Cerebellum (tissue), 4 donors: ENCODE measurements at places on chromosomes 13 and 19. TPM values are rescaled to one million over a fixed set of nuclear protein-coding genes. Genes with fewer than 3 reads are reported as not detected.
A peak's percentile ranks its signal among the peaks of the same experiment; 100 is the strongest.

DNA sequence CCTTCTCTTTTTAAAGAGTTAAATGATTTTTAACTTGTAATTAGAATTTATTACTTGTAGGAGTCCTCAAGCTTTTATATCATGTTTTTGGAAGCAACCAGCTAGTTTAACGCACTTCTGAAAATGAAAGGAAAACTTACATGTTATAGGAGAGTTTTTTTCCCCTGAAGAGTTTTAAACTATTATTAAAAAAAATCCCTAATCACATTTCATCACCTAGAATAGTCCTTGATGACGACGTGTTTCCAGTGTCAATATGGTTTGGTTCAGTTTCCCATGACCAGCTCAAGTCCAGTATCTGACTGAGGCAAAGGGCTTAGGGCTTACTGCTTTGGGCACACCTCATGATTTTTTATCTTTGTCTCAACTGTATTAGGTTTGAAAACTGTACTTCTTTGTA lies 36.0 kb downstream of the URI1 start:
- no peak for DNase-seq

Gene WDFY2
- total RNA-seq: 17.5 TPM

Gene MEIOSIN
- total RNA-seq: not detected

DNA sequence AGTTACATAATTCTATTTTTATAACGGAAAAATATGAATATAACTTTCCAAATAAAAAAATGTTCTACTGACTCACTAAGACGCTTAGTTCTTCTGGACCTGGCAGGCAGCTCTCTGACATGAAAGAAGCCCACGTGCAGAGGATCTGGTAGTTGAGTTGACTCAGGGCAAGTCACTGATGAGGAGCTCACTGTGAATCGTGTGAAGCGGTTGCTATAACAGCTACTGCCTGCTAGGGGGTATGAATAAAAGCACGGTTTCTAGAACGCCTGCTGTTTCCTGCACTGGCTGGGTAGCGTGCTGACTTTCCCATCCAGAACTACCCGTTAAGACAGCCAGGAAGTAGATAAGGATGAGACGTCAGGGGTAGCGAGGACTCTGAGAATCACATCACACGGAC lies 54.7 kb upstream of the WASF3 start:
- DNase-seq: no peak

DNA sequence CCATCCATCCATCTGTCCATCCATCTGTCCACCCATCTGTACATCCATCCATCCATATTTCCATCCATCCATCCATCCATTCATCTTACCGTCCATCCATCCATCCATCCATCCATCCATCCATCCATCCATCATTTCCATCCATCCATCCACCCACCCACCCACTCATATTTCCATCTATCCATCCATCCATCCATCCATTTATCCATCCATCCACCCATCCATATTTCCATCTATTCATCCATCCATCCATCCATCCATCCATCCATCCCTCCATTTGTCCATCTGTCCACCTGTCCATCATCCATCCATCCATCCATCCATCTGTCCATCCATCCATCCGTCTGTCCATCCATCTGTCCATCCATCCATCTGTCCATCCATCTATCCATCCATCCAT lies 20.3 kb upstream of the EMC10 start:
- DNase-seq: no peak

Gene OR7D2
- not detected for total RNA-seq

GRCh38 chr13:87130423-87130822 lies 540.7 kb upstream of the SLITRK5 start:
- DNase-seq: no peak

DNA sequence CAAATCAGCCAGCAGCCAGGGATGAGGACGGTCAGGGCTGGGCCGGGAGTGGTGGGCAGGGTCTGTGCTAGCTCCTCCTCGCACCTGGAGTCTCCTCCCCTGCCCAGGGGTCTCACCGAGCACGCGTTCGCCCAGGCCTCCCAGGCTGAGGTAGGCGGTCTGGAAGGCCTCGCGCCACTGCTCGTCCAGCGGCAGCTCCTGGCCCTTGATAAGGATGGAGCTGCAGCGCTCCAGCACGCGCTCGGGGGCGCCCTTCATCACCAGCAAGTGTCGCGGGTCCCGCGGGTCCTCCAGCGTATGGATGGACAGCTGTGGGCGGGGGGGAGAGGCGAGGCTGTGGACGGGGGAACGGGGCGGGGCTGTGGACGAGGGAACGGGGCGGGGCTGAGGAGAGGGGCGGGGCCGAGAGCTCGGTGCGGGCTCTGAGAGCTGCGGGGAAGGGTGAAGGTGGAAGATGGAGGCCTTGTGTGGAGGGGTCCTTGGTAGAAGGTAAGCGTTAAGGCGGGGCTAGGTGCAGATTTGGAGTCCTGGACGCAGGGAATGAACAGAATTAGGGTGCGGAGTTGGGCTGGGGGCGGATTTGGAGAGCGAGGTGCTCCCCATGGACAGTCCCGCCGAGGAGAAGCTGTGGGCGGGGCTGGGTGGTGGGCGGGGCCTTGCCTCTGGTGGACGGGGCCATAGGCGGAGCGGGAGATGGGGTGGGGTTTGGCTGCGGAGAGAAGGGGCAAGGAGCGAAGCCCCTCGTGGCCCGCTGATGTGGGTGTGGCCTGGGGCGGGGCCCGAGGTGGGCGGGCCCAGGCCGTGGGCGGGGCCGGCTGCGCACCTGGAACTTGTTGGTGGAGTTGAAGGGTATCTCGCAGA lies 5.7 kb downstream of the ATP4A start:
- peak; percentile 85 for DNase-seq

Gene KMT5C
- total RNA-seq: 17.1 TPM

DNA sequence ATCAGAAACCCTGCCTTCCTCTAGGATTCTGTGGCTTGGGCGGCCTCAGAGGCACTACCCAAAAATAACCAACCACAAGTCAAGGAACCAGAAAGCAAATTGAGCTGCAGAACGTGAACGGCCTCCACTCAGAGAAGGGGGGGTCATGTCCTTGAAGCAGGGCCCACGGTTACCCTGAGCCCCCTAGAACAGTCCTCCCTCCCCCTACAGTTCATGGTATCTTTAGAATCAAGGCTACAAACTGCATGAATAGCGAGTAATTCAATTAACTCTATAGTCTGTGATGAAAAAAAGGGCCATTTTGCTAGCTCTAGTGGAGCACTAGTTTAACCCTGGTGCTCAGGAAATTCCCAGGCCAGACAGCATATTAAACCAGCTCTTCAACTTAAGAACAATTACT lies 79.0 kb upstream of the ZNF507 start:
- DNase-seq: no peak
